Ascending aorta (tissue), 2 donors: ENCODE measurements at places on chromosomes 6 and 20.
A peak's percentile ranks its signal among the peaks of the same experiment; 100 is the strongest.

GRCh38 chr6:163414117-163414945, at the start of gene QKI:
TSS of gene QKI (plus strand) at chr6:163414718. CDS start at chr6:163415194, 476 bp downstream.
- H3K27ac ChIP-seq: peak within 1 kb of the TSS; percentile 100
- H3K36me3 ChIP-seq: no peaks in the 10 kb centered on the region
- H3K27me3 ChIP-seq: no peaks in the 10 kb centered on the region
- peaks cover 4% of the 10 kb centered on the region for H3K4me1 ChIP-seq

DNA sequence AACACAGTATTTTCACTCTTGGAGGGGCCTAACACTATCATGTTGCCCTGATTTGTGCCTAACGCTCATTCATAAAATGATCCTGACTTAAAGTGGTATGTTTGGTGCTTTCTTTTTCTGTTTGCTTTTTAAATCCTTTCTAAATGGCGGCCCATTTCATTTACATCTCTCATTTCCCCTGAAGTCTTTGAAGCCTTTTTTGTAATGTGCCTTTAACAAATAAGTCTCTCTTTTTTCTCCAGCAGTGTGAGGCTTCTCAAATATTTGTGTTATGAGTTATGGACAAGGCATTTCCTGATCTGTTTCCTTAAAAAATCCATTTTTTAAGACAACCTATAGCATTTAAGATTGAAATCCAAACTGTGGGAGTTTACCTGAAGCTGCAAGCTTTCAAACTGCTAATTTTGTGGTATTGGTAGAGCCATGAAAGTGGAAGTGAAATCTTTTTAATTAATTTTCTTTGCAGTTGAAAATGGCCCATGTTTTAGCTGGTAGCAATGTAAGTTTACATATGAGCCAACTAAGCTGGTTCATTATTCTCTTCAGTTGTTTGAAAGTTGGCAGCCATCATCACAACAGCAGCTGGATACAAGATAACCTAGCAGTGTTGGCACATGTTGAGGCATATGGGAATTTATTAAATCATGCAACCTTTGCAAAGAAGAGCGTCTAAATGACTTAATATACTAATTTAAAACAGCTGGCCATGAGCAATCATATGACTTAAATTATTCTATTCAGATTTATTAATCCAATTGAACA, 469.7 kb downstream of the CDKAL1 start:
- peaks cover 3% of the 10 kb centered on the region for H3K4me1 ChIP-seq
- H3K27ac ChIP-seq: no peak overlapping the region
- no peaks in the 10 kb centered on the region for H3K27me3 ChIP-seq
- DNase-seq: no peak

GRCh38 chr20:38935285-38935684, 9.1 kb downstream of the FAM83D start:
- H3K4me3 ChIP-seq: no peak overlapping the region
- no peaks in the 10 kb centered on the region for H3K27me3 ChIP-seq
- H3K36me3 ChIP-seq: no peaks in the 10 kb centered on the region
- DNase-seq: no peak
- no peak overlapping the region for H3K27ac ChIP-seq

DNA sequence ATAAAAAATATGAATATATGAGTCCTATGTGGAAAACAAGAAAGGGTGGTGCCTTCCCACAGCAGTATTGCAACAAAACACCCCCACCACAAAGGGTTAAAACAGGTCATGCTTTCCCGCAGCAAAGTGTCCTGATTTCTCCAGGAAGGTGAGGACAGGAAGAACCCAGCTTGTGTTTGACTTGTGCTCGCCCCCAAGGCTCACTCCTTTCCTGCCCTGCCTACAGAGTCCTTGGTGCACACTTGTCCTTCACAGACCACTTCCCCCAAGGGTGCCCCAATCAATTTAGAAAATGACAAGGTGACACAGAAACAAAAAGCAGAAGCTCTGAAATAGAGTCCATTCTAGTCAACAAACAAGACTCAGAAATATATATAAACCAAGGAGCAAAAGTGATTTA, 237.4 kb downstream of the PTPRK start:
- no peak for DNase-seq
- no peaks in the 10 kb centered on the region for H3K4me1 ChIP-seq
- H3K27me3 ChIP-seq: no peaks in the 10 kb centered on the region
- H3K27ac ChIP-seq: no peak overlapping the region
- H3K36me3 ChIP-seq: no peaks in the 10 kb centered on the region
- H3K4me3 ChIP-seq: no peak overlapping the region

DNA sequence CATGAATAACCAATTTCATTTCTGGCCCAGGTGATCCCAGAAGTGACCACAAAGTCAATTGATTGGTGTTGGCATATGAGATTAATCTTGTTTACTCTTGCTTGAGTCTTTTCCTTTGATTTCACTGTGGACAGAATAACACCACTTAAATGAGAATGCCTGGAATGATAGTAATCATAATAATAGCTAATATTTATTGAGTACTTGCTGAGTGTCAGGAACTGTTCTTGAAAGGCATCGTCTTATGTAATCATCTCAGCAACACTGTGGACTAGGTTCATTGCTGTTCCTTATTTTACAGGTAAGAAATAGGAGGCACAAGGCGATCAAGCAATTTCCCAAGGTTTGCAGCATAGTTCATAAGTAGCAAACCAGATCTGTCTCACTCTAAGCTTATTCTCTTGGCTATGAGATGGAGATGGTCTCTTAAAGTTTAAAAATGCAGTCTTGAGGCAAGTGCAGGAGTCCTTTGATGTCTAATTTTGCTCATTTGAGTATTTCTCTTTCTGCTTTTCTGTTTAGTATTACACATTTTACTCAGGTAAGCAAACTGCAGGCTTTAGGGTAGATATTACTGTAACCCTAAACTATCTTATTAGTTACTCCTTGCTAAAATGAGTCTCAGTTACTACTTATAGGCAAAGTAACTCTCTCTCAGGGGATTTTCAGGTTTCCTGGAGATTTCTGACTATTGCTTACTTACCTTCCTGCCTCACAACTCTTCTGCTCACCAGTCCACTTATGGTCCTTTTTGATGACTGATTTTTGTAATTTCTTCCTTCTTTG, 6.3 kb downstream of the ADGRG6 start:
- H3K4me1 ChIP-seq: no peaks in the 10 kb centered on the region
- no peak for DNase-seq
- H3K4me3 ChIP-seq: no peak overlapping the region
- no peak overlapping the region for H3K27ac ChIP-seq
- H3K27me3 ChIP-seq: no peaks in the 10 kb centered on the region

DNA sequence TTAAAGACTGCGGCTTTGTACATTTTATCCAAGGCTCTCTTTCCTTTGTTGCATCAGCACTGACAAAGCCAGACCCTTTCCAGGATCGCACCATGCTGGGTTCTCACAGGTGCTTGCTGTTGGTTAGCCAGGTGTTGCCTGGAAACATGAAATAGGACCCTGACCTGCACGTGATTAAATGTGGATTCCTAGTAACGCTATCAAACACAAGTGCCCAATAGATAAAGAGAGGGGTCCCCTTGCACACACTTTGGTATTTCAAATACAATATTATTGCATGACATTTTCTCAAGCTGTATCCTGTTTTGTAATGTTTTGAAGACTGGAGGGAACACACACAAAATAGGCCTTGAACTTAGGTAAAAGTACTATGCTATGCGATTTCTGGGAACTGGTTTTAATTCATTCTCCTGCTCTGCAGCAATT, 73.3 kb downstream of the AKAP12 start:
- no peak overlapping the region for H3K27ac ChIP-seq
- no peaks in the 10 kb centered on the region for H3K27me3 ChIP-seq
- no peak for DNase-seq

GRCh38 chr20:48180618-48181017, 395.3 kb upstream of the SULF2 start:
- no peak overlapping the region for H3K27ac ChIP-seq
- H3K27me3 ChIP-seq: no peaks in the 10 kb centered on the region
- no peaks in the 10 kb centered on the region for H3K4me1 ChIP-seq
- H3K36me3 ChIP-seq: no peaks in the 10 kb centered on the region
- no peak for DNase-seq
- no peak overlapping the region for H3K4me3 ChIP-seq

DNA sequence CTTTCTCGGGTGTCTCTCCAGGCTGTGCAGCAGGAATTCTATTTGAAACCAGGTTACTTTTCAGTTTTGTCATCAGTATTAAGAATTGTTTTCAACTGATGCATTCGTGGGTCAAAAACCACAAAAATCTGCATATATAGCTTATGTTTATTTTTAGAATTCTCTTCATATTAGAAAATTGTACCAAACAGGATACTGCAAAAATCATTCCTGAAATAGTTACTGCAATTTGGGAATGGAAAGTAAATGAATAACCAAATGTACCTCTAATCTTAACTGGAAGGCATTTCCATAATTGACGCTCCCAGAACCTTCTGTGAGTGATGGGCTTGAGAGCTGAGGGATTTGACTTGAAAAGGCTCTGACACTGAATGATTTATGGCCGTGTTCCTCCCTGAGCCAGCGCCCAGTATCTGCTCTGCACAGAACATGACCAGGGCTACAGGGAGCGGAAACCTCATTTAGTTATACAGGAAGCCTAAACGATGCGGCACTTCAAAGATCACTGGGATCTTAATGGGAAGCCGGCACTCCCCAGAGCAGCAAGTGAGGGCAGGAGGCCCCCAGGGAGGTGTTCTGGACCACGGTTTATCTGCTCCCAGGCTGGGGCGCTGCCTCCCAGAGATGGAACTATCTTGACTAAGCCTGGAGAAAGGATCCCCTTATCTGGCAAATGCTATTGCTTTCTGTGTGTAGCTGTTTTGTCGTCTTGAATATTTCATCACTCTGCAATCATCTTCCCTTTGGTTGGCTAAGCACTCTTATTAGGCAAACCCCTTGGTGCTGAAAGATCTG, 446.0 kb downstream of the QKI start:
- H3K4me1 ChIP-seq: no peaks in the 10 kb centered on the region
- H3K4me3 ChIP-seq: no peak overlapping the region
- DNase-seq: no peak

- DNase-seq: no peak
- H3K36me3 ChIP-seq: no peaks in the 10 kb centered on the region
- no peaks in the 10 kb centered on the region for H3K27me3 ChIP-seq
- no peak overlapping the region for H3K4me3 ChIP-seq
- no peak overlapping the region for H3K27ac ChIP-seq
- H3K4me1 ChIP-seq: no peaks in the 10 kb centered on the region
Observed at GRCh38 chr6:24980507-24981385, 45.0 kb upstream of the RIPOR2 start.

DNA sequence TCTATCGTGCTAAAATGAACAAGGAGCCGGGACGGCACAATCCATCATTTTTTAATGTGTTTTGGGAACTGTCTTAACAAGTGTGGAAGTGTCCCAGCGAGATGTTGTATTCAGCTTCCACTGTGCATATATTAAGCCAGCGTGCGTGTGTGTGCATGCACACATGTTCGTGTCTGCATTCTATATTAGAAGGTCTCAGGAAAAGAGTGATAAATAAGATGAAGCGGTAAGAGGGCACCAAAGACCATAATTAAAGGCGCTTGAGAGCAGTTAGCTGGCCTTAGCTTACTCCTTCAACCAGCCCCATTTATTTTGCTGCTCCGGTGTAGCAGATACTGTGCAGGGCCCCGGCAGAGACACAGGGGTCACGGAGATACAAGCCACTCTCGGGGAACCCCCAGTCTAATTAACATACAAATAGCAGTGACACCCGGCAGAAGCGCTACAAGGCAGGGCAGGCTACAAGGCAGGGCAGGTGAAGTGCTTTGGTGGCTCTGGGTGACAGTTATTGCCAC, 206.5 kb upstream of the RREB1 start:
- no peaks in the 10 kb centered on the region for H3K4me1 ChIP-seq
- no peaks in the 10 kb centered on the region for H3K36me3 ChIP-seq
- no peak overlapping the region for H3K4me3 ChIP-seq
- no peak for DNase-seq
- H3K27me3 ChIP-seq: no peaks in the 10 kb centered on the region
- no peak overlapping the region for H3K27ac ChIP-seq

DNA sequence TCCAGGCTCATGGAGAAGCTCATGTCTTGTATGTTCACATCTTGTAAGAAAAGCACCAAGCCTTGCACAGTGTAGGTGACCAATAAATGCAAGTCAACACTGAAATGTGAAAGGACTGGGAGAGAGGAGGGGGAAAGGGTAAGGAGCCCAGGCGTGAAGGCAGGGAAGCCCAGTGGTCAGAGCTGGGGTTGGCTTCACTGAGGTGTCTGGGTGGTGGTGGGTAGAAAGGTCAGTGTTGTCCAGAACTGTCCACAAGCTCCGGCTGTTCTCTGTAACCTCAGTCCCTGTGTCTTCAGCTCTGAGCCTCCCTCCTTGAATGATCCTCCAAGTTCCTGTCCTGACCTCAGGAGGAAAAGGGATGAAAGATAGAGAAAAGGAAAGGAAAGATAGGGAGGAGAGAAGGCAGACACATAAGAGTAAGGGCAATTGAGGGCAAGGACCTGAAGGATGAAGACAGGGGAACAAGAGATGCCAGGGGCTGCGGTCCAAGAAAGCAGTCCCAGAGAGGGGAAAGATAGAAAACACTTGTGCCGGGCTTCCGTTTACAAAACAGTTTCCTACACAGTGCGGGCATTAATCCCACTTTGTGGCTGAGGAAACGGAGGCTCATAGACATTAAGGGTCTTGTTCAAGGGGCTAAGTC, 2.4 kb upstream of the TNXB start:
- no peak for DNase-seq
- no peaks in the 10 kb centered on the region for H3K27me3 ChIP-seq
- no peak overlapping the region for H3K4me3 ChIP-seq
- peak overlapping the region; percentile 81 for H3K27ac ChIP-seq
- H3K36me3 ChIP-seq: peaks cover 5% of the 10 kb centered on the region

GRCh38 chr6:6751619-6752023, 163.1 kb downstream of the LY86 start:
- no peaks in the 10 kb centered on the region for H3K36me3 ChIP-seq
- H3K4me1 ChIP-seq: no peaks in the 10 kb centered on the region
- H3K27ac ChIP-seq: no peak overlapping the region
